CD4-positive, CD25-positive, alpha-beta regulatory T cell (primary cell): ENCODE measurements at places on chromosomes 4 and X.
A peak's percentile ranks its signal among the peaks of the same experiment; 100 is the strongest.

DNA sequence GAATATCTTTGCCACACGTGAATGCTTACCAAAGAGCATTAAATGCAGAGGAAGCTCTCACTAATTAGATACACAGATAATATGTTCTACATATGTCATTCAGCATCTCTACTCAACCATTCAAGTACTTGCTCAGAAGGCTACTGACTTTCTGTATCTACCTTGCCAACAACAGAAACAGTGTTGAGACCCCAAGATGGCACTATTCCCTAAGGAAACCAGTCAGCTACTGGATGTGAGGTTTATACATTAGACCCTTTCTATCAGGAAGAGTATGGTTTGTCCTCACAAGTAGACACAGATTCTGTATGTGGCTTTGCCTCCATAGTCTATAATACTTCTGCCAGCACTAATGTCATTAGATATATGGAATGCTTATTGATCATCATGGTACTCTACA lies 443.9 kb upstream of the INTU start:
- no peak for DNase-seq

- DNase-seq: no peak
These were observed 28.7 kb downstream of the RAPGEF2 start for GRCh38 chr4:159131564-159131963.

- DNase-seq: no peak
These were observed 35.8 kb downstream of the MEPE start for GRCh38 chr4:87868522-87868921.

- no peak for DNase-seq
These were observed 253.4 kb downstream of the EPHA5 start for GRCh38 chr4:65416891-65417290.

GRCh38 chr4:2292646-2293108 lies 30.8 kb upstream of the MXD4 start:
- DNase-seq: no peak

GRCh38 chr4:125520258-125520990 lies 205.7 kb downstream of the FAT4 start:
- DNase-seq: no peak

DNA sequence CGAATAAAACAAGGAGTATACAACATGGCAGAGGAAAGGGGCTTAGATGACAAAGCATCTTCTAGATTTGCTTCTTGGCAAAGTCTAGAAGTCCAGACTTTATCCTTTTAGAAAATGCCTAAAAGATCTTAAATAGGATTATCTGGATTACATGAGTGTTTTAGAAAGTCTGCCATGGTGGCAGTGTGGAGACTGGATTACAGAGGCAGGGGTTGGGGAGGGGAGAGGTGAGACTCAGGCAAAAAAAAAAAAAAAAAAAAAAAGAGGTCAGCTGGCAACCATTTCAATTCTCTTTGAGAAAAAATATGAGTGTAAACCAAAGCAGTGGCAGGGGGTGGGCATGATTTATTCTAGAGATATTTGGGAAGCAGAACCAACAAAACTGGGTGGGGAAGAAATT lies 17.4 kb downstream of the ZNF827 start:
- no peak for DNase-seq

GRCh38 chrX:27883468-27884092 lies 75.8 kb downstream of the MAGEB10 start:
- no peak for DNase-seq

DNA sequence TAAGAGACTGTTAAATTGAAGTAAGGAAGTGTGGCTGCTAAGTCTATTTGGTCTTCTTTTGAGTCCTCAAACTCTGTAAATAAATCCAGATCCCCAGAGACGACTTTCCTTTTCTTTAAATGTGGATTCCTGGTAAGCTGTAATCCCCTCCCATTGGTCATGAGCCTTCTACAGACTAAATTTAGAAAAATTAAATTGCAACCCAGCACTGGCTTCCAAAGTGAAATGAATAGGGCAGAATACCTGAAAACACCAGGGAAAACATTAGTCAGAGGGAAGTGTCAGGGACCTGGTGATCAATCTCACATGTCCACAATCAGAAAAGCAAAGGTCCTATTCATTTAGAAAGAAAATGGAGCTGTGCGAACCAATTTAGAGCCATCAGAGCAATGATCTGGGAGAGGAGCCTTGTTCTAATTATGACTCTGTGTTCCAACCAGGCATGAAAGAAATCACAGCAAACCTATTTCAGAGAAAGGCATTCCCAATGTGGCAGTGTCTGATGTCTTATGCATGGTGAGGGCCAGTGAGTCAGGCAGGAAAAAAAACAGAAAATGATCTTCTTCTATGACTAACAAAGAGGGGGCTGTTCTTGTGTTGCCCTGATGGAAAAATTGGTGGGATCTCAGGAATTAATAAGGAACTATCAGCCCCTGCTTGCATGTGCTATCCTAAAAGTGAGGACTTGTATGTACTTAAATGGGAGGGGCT lies 19.8 kb upstream of the CCDC149 start:
- DNase-seq: no peak

- peak; percentile 16 for DNase-seq
These were observed 32.9 kb upstream of the GPR78 start for GRCh38 chr4:8547108-8547911.

GRCh38 chr4:6113641-6114040 lies 86.7 kb downstream of the JAKMIP1 start:
- no peak for DNase-seq

DNA sequence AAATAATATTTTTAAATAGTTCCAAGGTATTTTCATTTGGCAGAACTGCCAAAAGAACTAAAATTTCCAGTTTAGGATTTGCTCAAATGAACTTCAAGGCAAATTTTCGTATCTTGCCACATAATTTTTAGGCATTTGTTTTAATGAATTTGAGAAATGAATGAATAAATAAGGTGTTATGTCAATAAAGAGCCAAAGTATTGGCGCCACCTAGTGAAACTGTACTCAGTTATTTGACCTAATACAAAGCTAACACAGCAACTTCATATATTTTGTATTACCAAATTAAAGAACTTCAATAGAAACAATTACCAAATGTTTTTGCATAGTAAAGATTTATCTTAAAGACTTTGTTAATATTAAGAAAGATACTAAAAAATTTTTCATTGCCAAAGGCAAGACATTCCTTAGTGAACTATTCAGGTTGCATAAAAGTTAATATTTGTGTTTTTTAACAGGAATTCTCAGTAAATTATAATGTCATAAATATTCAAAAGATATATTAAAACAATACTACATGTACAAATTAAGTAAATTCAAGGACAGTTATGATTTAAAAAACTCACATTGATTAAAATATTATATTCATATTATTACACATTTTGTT lies 50.3 kb downstream of the STPG2 start:
- no peak for DNase-seq

DNA sequence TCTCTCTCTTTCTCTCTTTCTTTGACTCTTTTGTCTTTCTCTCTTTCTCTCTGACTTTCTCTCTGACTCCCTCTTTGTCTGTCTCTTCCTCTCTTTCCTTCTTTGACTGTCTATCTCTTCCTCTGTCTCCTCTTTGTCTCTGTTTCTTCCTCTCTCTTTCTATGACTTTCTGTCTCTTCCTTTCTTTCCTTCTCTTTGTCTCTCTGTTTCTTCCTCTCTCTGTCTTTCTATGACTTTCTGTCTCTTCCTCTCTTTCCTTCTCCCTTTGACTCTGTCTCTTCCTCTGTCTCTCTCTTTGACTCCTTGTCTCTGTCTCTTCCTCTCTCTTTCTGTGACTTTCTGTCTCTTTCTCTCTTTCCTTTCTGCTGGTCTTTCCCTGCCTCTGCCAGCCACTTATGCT lies 38.7 kb downstream of the HNRNPD start:
- DNase-seq: no peak

- DNase-seq: no peak
These were observed 18.2 kb downstream of the NAAA start for GRCh38 chr4:75922588-75922987.

DNA sequence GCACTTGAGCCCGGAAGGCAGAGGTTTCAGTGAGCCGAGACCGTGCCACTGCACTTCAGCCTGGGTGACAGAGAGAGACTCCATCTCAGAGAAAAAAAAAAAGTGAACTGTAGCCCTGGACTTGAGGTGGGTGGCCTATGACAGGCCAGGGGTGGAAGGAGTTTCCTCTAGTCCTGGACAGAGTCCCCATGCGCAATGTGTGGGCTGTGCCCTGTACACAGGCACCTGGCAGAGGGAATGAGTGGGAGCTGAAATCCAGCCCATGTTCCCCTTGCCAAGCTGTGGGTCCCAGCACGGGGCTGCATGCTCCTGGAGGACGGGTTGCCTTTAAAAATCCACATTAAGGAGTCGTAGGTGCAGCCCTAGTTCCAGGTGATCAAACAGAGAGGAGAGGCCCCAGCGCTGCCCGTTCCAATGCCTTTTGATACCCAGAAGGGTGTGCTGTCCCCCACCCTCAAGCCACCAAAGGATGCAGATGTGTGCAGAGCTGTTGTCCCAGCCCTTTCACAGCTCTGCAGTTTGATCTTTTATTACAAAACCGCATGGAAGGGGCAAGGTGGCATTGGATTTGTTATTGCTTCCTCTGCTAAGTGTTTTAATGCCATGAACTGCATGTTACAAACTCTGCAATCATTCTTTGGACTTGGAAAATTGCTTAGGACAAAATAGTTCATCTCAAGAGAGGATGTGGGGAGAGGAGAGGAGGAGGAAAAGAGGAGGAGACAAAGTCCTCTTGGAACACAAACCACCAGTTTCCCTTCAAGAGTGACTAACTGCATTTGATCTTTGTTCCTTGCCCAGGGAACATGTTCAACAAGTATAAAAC lies 38.0 kb upstream of the PDK3 start:
- DNase-seq: no peak

DNA sequence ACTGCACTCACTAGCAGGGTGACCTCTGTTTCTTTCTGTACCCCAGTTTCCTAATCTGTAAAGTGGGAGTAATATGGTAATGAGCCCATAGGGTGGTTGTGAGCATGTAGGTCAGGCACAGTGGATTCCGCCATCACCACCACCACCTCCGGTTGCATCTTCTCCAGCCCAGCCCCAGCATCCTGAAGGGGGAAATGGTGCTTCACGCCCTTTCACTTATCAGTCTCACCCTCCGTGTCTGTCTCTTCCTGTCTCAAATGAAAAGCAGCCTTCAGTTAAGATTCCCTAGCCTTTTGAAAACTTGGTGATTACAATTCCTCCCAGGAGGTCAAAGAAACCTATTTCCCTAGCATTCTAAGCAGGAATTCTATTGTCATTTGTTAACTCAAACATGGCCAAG lies 16.9 kb upstream of the XPNPEP2 start:
- no peak for DNase-seq

DNA sequence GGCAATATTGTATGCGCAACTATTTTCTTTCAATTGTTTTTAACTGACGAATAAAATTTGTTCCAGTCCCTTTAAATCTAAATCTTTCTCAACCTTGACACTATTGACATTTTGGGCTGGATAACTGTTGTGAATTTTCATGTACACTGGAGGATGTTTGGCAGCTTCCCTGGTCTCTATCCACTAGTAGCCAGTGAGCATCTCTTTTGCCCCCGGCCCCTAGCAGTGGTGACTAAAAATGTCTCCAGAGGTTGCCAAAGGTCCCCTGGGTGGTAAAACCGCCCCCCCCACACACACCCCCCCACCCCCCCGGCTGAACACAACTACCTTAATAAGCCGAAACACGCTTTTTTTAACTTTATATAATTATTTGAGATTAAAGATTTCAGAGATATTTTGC lies 514 bp downstream of the FANCB start:
- DNase-seq: no peak

GRCh38 chr4:108477527-108478108 lies 142.8 kb upstream of the RPL34 start:
- no peak for DNase-seq

DNA sequence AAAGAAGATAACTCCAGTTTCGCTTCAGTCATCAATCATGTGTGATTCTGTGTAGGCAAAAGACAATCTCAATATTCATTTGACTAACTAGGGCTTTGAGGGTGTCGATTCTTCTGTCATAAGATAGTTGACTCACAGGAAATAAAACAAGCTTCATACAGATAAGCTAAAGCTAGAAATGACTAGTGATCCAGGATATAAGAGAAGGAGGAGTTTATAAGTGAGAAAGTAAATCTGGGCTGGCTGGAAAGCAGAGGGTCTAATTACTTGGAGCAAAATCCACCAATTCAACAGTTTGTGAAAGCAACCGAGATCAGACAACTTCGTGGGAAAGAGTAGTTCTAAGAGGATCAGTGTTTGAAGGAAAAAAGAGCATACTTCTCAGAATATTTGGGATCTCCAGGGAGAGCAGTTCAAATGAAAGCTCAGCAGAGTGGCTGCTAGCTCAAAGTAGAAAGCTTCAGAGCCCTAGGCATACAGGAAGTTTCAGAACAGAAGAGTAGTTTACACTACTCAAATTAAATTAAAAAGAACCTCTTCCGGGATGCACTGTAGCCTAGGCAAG lies 429.3 kb downstream of the INPP4B start:
- peak; percentile 88 for DNase-seq

GRCh38 chr4:2608291-2608690 lies 71.8 kb downstream of the FAM193A start:
- no peak for DNase-seq

DNA sequence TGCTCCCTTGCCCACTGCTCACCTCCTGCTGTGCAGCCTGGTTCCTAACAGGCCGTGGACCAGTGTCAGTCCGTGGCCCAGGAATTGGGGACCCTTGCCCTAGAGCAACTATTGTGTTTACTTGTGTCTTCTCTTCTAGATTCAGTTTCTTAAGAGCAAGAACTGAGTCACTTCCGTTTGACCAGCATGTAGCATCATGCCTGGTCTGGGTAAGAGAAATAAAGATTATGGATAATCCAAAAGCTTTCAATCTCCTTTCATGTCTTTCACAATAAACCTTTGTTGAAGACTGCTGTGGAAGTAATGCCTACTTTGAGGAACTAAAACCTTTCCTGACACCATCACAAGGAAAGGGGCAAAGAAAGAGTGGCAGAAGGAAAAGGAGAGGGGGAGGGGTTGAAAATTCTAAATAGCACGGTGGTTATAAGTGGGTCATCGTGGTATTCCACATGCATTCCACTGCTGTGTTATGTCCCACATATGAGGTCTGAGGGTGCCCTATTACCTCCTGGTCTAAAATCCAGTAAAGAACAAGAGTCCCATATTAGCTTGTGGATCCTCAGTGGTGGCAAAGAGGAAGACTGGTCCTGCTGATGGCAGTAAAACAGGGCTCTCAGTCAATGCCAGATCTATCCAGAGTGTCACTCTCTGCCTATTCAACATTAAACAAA lies 133.4 kb downstream of the RASL11B start:
- no peak for DNase-seq

- DNase-seq: no peak
These were observed 126.6 kb downstream of the SLC39A8 start for GRCh38 chr4:102218656-102219055.

GRCh38 chr4:168570466-168570865 lies 73.6 kb downstream of the PALLD start:
- DNase-seq: no peak
